Activated CD8-positive, alpha-beta memory T cell treated with anti-CD3 and anti-CD28 coated beads for 48 hours (primary cell): ENCODE measurements at places on chromosomes 16 and 17.

- DNase-seq, result no peak
Observed at GRCh38 chr17:76184290-76184689, 43.2 kb upstream of the FOXJ1 start.

GRCh38 chr17:42313389-42313772, 25.1 kb downstream of the STAT5A start:
- DNase-seq, result no peak

- DNase-seq, result no peak
Observed at GRCh38 chr16:4412854-4413253, 3.5 kb downstream of the CORO7 start.

- no peak for DNase-seq
Observed at GRCh38 chr17:42760652-42761581, at the start of gene RAMP2. Gene RAMP2 (plus strand): TSS chr17:42761227. CDS start chr17:42761262, 35 bp downstream.

DNA sequence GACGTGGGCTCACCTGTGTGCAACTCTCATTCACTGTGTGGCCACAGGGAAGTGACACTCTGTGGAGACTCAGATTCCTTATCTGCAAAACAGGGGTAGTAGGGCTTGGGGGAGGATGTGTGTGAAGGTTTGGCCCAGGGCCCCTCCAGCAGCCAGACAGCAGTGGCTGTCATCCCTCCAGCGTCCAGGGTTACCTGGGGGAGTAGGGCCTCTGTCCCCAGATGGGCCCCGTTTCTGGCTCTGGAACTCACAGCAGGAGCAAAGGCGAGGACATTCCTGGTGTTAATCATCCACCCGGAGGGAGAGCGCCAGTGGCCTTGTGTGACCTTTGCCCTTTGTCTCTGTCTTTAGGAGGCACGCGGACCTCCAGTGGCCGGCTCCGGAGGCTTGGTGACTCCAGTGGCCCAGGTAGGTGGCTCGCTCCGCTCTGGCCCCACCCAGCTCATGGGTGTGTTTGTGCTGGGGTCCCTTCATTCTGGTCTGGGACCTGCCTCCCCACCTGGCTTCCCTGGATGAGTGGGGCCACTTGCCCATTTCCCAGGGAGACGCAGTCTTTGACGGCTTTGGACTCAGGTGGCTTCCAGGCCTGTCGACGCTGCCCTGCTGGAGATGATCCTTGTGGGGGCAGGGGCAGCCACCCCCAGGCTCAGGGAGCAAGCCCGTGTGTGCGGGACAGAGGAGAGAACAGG, 166.2 kb downstream of the SEC14L1 start:
- DNase-seq, result no peak

GRCh38 chr16:86919078-86919477, 340.7 kb downstream of the FOXL1 start:
- no peak for DNase-seq

- DNase-seq, result no peak
Observed at GRCh38 chr16:49672753-49673152, 183.2 kb downstream of the ZNF423 start.

- no peak for DNase-seq
Observed at GRCh38 chr17:1908699-1909309, 79.0 kb downstream of the RPA1 start.

DNA sequence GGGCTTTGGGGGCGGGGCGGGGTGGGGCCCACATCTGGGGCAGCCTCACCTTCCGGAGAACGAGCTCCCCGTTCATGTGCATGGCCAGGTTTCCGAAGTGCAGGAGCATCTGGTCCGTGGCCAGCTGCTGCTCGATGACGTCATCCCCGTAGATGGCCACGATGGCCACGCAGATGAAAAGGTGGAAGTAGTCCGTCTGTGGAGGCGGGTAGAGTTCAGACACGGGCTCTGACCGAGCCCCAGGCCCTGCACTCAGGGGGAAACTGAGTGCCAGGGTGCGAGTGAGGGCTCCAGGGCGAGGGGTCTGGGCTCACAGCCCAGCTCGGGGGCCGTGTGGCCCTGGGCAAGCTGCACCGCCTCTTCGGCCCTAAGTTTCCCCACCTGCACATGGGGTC, 93.7 kb downstream of the TBC1D16 start:
- DNase-seq, result no peak

DNA sequence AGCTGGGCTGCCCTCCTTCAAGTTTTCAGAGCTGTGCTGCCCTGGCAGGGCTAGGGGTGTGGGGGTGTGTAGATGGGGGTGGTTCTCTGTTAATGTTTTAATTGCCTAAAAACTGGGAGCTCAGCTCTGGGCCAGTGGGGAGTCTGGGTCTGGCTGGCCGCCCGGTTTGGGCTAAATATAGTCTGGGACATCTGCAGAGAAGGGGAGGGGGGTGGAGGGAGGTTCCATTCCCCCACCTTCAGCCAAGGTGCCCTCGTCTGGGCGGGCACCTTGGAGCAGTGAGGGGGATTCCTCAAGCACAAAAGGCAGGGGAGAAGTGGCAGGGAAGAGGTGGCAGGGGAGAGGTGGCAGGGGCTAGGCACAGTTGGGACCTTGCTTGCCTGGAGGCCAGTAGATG, 13.0 kb downstream of the RARA start:
- no peak for DNase-seq
